Naive B cell (primary cell): ENCODE measurements at places on chromosomes 5 and 9.

GRCh38 chr9:99720455-99721050, 101.1 kb upstream of the NR4A3 start:
- DNase-seq: peak; percentile 6

DNA sequence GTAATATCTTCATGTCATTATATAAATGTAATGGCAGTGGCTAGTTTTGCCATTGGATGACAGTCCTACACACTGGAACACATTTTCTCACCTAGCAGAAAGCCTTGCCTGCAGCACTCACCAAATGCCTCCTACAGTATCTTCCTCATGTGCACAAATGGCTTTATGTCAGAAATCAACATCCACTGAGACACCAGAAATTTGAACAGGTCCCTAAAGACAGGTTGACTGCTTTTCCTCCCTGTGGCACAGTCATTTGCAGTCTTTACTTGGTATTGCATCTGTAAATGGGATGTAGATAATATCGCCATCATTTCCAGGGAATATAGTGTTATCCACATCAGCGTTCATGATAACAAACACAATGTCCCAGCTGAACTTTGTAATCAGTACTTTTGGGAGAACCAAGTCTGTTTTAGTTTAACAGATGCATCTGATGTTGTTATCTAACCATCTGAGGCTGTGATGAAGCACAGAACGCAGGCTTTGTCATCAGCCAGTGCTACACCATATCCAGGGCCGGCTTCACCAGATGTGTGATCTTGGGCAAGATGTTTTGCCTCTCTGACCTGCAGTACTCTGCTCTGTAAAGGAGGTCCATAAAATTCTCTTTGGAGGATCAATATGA, 83.9 kb upstream of the TAS2R1 start:
- no peak for DNase-seq

- DNase-seq: no peak
These were observed 27.6 kb upstream of the SMIM23 start for GRCh38 chr5:171757853-171758535.

DNA sequence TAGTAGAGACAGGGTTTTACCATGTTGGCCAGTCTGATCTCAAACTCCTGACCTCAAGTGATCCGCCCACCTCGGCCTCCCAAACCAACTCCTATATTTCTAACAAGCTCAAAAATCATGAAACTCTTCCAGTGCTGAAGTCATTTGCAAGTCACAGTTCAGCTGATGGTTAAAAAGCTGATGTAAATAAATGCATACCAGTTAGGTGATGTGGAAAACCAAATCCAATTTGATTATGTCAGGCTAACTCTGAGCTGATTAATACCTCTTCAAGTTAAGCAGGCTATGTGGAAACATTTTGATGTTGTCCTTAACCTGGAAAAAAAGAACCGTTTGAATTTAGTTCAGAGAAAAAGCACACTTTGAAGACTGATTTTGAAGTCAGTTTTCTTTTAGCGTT, 51.0 kb downstream of the TMEM252 start:
- no peak for DNase-seq

- DNase-seq: no peak
These were observed 150.0 kb upstream of the FTMT start for GRCh38 chr5:121701731-121702130.

DNA sequence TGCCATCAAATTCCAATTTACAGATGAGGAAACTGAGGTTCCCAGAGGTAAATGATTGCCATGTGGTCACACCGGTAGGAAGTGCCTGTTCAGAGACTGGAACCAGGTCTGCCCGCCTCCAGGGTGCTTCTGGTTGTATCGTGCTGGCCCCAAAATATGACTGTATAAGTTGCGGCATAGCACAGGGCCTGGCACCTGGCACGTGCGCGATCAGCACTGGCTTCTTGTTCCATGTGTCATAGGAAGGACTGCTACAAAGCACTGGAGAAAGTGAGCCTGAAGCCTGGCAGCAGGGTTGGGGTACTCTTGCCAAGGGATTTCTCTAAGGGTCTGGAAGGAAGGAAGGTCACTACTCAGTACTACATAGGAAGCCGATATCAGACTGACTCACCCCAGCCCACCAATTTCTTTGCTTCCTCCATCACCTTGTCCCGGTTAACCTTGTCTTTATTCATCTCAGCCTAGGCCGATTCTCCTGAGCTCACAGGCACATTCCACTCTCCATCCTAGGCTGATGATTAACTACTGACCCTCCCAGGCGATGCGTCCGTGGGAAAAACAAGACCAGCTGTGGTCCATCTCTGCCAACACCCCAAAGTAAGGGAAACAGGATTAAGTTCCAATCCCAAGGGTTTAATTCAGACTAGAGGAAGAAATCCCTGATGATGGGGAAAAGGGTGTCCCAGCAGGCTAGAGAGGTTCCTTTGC, 1.8 kb downstream of the HRH2 start:
- DNase-seq: no peak

DNA sequence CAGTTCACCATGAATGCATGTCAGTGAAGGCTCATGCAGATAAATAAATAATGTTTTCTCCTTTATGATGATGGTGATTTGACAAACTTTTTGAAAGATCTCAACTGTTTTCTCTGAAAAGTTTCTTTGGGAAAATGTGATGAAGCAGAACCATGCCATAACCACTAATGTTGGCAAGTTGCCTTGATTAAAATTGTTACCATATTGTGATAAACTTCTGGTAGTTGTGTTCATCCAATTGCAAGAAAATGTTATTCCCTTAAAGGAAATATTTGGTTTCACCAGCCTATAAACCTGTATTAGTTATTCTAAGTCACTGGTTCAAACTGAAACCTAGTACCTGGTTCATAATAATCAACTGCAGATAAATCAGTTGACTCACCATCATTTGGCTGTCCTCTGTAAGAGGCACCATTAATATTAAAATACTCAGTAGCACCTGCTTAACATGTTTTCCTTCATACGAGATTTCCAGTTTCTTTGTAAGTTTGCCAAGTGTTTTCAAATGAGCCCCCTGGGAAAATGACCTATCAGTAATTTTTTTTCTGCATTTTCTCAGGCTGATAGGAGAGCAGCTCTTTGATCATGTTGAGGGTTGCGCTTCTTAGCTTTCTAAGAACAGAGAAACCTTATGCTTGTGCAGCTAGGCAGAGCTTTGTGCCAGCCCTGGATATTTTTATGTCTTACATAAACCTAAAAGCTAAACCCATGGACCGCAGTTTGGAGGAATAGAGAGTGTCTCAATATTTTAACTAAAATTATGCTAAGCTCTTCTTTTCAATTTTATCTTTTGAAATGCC, 88.0 kb downstream of the LURAP1L start:
- DNase-seq: no peak

- DNase-seq: no peak
These were observed 30.6 kb upstream of the LMNB1 start for GRCh38 chr5:126746290-126746689.

- DNase-seq: no peak
These were observed 97.9 kb upstream of the RANBP6 start for GRCh38 chr9:6113312-6113711.

GRCh38 chr9:89690334-89690912, 85.6 kb downstream of the GADD45G start:
- no peak for DNase-seq

DNA sequence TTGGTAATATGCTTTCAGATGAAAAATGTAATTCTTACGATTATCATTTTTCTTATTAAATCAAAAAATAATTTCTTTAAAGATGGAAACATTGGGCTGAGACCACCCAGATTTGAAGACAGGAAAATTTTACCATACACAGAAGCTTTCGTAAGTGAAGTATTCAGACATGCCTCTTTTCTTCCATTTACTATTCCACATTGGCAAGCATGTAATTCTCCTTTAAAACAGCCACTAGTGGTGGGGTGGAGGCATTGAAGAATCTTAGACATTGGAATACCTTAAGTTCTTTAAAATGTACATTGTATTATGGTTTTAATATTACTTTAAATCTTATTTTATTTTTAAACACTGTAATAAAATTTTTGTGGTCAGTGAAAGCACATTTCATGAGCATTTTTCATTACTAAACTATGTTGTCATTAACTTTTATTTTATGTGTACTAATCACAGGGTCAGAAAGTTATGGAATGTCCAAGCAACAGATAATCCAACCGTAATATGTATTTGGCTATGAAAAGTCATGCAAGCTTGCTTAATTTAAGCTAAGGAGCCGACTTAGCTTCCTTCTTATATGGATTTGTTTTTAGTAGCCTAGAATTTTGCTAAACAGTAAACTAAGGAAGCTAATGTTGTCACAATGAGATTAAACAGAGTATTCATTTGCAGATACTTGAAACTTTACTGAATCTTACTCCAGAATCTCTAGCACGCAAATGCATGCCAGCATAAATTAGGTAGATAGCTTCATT, 97.4 kb upstream of the ALDH1A1 start:
- no peak for DNase-seq

- DNase-seq: no peak
These were observed 472.7 kb upstream of the CDH9 start for GRCh38 chr5:27511061-27511460.

GRCh38 chr9:18137815-18138214, 336.1 kb upstream of the ADAMTSL1 start:
- no peak for DNase-seq

- no peak for DNase-seq
These were observed 140.1 kb upstream of the GRIA1 start for GRCh38 chr5:153350175-153350883.

DNA sequence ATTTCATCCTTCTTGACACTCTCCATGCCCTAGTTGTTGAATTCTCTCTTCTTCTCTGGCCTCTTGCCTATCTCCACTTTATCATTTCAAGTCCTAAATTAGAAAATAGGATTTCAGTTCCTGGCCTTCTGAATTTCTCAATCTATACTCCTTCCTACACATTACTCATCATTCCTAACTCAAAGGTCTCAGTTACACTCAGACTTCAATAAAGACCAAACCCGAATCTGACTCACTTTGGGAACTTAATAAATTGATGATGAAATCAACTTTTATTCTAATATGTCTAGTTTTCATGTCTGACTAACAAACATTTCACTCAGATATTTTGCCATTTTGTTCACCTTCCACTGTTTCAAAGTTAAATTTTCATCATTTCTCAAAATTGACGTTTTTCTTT, 113.6 kb upstream of the TSLP start:
- no peak for DNase-seq

- DNase-seq: no peak
These were observed 39.6 kb downstream of the TRIO start for GRCh38 chr5:14182761-14183160.

DNA sequence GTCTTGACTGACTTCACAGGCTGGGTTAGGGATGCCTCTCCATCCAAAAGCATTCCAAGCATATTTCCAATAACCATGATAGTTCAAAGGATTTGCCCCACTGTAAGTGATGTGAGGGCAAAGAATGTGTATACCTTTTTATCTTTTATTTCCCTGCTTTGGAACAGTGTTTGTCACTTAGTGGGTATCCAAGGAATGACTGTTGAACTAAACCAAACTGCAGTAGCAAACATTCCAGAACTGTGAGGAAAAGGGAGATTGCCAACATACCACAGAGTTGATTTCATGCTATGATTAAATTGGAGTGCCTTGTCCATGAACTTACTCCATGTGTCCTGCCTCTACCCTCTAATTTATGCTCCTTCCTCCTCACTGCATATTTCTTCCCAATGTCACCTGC, 400.0 kb downstream of the KIAA0825 start:
- no peak for DNase-seq

GRCh38 chr9:37617832-37618231, 25.4 kb upstream of the TOMM5 start:
- no peak for DNase-seq

- no peak for DNase-seq
These were observed 1091.9 kb upstream of the EDIL3 start for GRCh38 chr5:85476617-85477016.

DNA sequence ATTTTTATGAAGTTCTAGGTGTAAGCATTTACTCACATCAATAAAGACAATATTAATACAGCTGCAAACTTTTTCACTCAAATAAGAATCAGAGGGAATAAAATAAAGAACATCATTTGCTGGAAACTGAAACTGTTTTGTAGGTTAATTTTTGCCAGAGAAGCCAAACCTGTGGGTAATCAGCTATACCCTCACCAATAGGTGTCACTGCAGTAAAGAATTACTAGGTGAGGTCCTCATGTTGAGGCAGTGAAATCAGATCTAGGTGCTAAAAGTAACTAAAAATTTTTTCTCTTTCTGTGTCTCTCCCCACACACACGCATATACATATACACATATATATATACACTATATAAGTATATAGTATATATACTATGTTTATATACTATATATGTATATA, 1016.3 kb upstream of the SEMA6A start:
- no peak for DNase-seq

DNA sequence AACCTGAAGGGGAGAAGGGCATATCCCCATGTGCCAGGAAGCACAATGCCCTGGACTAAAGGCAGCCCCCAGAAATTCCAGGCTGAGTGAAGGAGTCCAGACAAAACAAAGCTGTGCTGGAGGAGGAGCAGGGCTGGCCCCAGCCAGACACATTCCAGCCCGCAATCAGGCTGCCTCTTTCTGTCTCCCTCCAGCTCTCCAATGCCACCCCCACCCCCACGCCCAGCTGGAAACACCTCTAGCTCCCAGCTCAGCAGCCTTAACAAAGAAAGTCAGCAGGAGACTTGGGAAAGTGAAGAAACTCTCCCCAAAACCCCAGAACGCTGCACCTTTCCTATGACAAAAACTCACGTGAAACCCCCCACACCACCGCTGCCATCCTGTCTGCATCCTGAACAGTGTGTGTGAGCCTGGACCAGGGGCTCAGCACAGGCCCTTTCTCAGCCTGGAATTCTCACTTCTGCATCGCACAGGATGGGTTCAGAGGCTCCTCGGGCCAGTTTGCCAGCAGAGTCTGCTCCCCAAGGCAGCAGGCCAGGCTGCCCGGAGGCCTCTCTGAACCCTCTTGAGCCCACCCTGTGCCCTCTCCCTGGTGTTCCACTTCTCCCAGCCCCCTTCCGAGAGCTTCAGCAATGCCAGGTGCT, 96.2 kb upstream of the ICE1 start:
- DNase-seq: no peak

- no peak for DNase-seq
These were observed 456.7 kb downstream of the TLE4 start for GRCh38 chr9:80028501-80028900.

- no peak for DNase-seq
These were observed 118.7 kb upstream of the PUM3 start for GRCh38 chr9:2962471-2963172.

GRCh38 chr5:24094081-24094679, 550.6 kb downstream of the CDH10 start:
- DNase-seq: no peak

GRCh38 chr5:123092696-123093095, 3.7 kb downstream of the PRDM6 start:
- DNase-seq: no peak

DNA sequence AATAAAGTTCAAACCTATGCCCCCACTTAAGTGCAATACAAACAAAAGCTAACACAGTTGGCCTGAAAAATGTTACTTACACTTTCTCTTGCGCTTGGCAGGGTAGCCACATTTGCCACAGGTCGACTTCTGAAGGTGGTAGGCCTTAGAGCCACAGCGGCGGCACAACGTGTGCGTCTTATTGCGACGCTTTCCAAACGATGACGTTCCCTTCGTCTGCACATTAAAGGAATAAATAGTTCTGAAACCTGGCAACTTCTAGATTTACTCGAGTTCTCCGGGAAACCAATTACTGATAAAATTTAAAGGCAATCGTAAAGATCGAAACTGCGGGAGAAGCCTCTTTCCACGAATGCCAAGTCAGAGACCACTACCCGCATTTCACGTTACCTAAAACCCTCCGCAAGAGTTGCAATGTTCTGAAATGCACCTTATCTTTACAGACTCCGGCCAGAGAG, 602 bp downstream of the RPL37 start:
- DNase-seq: peak; percentile 30

- DNase-seq: no peak
These were observed 174.1 kb downstream of the KDM4C start for GRCh38 chr9:6931913-6932312.
